Stimulated activated CD8-positive, alpha-beta memory T cell treated with anti-CD3 and anti-CD28 coated beads, Interleukin-15, amount 100 ng/mL, for 24 hours (primary cell): ENCODE measurements at places on chromosomes 2 and 18.

GRCh38 chr2:233433794-233434193 is 79.5 kb downstream of the DGKD start:
- DNase-seq, result no peak

DNA sequence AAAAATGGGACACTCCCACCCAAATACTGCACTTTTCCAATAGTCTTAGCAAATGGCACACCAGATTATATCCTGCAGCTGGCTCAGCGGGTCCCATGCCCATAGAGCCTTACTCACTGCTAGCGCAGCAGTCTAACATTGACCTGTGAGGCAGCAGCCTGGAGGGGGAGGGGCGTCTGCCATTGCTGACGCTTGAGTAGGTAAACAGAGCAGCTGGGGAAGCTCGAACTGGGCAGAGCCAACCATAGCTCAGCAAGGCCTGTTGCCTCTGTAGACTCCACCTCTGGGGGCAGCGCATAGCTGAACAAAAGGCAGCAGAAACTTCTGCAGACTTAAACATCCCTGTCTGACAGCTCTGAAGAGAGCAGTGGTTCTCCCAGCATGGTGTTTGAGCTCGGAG is 110.4 kb downstream of the CTIF start:
- DNase-seq, result no peak

DNA sequence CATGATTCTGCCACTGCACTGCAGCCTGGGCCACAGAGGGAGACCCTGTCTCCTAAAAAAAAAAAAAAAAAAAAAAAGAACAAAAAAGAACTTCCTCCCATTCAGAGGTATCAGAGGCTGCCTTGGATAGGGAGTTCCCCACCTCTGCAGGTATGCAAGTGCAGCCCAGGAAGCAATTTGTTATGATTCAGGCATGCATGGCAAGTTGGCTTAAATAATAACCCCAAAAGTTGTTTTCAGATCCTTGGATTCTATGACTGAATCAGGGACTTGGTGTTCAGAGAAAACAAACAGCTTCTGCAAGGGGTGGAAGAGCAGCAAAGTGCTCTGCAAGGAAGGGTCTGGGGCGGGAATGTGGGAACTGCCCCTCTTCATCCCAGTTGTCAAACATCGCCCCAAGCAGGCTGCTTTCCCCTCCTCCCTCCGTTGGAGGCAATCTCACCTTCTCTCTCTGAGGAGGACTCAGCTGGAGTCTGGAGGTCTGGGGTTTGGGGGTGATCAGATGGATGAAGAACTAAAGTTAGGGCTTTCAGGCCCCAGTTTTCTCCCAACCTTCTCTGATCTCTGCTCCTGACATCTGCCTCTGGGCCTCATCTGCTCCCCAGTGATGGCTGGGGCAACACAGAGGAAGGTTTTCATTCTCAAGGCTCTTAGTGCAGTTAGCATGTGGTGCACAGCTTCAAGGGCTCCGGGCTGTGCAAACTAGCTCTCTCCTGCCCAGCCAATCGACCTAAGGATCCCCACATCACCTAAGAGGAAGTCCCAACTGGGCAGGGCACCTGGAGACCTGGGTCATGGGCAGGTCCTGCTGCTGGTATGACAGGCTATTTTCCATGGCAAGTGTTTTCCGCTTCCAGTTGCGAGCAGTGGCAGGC is 3.5 kb upstream of the GDF7 start:
- DNase-seq, result no peak

DNA sequence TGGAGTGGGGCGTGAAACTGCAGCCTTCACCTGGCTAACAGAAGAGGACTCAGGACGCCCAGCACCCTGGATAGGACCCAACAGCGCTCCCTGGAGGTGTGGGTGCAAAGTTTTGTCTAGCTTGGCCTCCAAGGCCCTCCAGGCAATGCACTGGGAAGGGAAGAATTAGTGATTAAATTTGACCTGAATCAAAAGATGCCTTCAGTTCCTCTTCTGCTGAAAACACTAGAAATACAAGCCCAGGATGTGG is 779 bp upstream of the TRIB2 start:
- DNase-seq, result peak; percentile 46

DNA sequence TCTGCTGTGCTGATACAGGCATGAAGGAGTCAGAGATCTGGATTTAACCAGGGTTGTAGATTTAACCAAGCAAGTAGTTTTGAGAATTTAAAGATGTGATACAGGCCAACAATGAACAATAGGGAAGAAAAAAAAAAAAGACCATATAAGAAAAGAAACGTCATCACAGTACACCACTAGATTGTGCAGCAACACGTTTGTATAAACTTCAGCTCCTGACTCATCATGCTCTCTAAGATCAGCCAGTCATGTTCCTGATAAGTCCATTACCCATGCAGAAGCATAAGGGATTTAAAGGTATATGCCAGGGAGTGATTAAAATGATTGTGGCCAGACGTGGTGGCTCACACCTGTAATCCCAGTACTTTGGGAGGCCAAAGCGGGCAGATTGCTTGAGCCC is 22.3 kb upstream of the ERICH2 start:
- no peak for DNase-seq

DNA sequence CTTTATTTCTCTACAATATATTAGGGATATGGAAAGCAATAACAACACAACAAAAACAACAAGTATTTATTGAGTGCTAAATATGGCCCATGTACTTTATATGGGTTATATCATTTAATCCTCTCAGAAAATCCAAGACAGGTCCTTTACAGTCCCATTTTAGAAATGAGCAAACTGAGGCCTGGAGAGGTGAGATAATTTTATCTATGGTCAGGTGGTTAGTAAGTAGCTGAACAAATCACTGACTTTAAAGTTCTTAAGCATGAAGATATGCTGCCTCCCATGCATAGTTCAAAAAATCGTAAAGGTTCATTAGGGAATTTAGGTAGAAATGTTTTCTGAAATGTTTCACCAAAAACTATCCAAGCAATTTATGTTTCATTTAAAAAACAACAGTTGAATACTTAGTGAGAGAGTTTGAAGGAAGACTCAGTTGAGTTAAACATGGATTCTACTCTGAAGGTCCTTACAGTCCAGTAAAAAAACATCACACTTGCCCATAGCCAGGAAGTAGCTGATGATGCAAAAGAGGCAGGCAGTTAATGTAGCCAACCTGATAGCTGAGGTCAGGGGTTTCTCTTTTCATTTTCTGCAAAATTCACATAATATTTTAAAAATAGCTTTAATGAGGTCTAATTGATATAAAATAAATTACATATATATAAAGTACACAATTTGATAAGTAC is 7.6 kb upstream of the NFE2L2 start:
- DNase-seq, result no peak
